ENCODE measurements at places on chromosomes 5 and 9.
A peak's percentile ranks its signal among the peaks of the same experiment; 100 is the strongest.

DNA sequence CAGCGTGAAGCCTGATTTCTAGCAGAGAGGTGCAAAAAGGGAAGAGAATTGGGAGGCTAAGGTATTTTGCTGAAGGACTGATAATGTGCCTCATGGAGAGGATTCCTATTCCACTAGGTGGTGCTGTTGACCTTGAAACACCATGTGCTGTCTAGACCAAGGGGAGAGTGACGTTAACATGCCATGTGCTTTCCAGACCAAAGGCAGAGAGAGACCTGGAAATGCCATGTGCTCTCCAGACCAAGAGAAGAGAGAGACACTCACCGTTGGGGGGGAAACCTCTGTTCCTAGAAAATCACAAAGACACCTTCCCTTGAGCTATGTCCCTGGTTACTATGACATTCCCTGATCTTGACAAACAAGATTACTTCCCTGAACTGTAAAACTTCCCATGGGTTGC lies 286.0 kb upstream of the TUSC1 start:
- no peak for DNase-seq

GRCh38 chr9:70998962-70999361 lies 122.5 kb downstream of the TRPM3 start:
- DNase-seq: no peak

GRCh38 chr5:22354956-22355355 lies 498.2 kb downstream of the CDH12 start:
- DNase-seq: no peak

GRCh38 chr5:150500328-150500841 lies 7.5 kb upstream of the NDST1 start:
- DNase-seq: no peak

GRCh38 chr9:94157050-94157801 lies 73.0 kb downstream of the PTPDC1 start:
- DNase-seq: no peak

GRCh38 chr5:110751902-110752762 lies 13.3 kb downstream of the SLC25A46 start:
- DNase-seq: peak; percentile 14

GRCh38 chr5:103744159-103744558 lies 181.6 kb upstream of the NUDT12 start:
- DNase-seq: no peak

DNA sequence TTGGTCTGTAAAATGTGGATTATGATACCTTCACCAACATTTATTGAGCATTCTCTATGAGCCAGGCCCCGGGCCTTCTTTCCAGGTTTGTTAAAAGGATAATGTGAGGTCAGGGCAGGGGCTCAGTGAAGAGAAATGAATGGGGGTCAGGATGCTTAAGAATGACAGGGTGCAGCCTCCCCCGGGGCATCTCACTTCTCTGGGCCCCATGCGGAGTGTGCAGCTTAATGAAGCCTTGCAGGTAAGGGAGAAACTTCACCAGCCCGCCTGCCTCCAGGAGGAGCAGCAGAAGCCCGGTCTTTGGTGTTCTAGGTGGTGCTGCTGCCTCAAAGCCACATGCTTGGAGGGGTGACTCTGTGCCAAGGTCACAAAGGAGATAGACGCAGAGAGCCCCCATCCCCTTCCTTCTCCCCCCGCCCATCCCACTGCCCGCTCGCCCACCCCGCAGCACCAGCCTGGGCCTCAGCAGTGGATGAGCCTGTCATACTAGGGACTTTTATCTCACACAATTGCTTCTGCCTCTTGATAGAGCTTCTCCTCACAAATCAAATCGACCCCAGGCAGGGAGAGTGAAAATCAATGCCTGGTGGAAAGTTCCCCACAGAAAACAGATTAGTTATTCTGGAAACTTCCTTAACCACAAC lies 244.8 kb downstream of the PBX3 start:
- no peak for DNase-seq

- DNase-seq: no peak
Observed at GRCh38 chr5:10482791-10483530, 41.3 kb downstream of the ROPN1L start.

GRCh38 chr5:139383993-139384590 lies 995 bp upstream of the SLC23A1 start:
- DNase-seq: no peak

DNA sequence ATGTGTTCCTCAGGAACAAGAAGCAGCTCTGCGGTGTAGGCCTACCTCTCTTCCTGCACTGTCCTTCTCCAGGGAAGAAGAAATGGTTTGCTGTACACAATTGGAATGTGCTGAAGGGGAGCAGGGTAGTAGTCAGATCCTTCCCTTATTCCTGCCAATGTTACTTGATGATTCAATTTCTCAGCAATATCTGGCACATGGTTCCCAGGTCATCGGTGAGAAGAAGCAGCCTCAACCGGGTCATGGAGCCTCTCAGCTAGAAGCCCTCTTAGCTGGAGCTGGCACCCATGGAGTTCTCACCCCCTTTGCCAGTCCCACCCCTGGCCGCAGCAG lies 36.9 kb downstream of the ACTBL2 start:
- no peak for DNase-seq

DNA sequence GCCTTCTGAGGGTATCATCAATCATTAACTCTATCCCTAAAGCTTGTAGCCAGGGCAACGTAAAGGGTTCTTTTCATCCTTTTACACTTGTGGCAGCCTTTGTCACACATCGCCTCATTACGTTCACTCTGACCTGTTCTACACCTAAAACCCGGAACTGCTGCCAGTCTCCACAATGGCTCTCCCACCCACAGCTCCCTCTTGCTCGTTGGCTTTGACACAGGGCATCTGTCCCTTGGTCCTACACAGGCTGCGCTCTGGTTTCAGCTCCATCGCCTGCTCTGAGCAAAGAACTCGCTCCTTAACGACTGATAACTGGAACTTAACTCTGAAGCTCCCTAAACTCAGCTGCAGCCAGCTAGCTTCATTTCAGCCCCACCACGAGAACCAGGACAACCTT lies 112.8 kb upstream of the CTNND2 start:
- no peak for DNase-seq

DNA sequence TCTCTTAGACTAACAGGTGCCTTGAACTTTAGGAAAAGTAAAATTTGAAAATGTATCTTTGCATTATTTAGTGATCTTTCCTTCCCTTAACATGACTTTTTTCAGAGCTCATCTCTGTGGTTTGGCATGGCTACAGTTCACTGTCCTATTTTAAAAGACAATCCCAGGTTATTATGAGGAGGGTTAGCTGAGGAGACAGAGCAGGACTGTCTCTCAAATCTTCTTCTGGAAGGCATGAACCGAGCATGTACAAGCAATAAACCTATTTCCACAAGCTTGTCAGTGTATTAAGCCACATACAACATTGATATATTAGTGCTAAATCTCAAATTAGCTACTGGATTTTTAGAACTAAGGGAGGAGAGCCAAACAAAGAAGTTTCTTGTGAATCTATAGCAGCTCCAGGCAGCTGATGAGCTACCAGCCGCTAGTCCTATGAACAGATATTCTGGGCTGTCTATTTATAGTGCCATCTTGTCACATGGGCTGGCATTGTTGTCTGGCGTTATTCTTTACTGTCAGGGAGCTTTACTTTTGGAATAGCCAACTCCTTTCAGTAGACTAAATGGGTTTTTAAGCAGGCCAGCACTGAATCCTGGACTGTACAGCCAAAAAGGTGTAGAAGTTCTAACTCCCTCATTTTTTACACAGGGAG lies 171.2 kb upstream of the ACTBL2 start:
- DNase-seq: no peak

DNA sequence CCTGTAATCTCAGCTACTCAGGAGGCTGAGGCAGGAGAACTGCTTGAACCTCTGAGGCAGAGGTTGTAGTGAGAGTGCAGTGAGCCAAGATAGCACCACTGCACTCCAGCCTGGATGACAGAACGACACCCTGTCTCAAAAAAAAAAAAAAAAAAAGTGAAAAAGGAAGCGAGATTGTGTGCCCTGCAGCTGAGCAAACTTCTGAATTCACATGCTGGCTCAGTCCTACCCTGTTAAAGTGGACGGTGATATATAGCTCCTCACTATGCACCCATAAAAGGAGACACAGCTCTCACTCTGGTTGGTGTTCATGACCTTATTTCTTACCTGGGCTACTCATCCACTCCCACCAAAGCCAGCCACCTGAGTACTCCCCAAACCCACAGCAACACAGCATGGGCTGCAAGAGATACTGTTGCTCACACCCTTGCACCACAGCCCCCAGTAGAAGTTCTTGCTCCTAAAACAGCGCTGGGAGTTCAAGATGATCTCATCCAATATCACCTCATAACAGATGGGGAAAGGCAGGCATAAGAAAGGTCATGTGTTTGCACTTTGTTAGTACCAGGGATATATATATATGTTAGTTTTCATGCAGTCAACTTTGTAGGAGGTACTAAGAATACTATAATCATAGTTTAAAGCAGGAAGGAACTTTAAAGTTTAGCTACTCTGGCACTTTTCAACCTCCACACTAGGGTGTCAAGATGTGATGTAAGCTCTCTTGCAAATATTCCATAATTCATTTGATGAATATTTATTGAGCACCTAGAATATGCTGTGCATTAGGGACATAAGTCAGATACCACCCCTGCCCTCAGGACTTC lies 4.0 kb downstream of the TTLL11 start:
- no peak for DNase-seq

All from T follicular helper cell (primary cell).